ENCODE measurements at places on chromosomes 12 and 14.

GRCh38 chr12:104677441-104678089 is 220.8 kb downstream of the CHST11 start:
- no peak for DNase-seq

DNA sequence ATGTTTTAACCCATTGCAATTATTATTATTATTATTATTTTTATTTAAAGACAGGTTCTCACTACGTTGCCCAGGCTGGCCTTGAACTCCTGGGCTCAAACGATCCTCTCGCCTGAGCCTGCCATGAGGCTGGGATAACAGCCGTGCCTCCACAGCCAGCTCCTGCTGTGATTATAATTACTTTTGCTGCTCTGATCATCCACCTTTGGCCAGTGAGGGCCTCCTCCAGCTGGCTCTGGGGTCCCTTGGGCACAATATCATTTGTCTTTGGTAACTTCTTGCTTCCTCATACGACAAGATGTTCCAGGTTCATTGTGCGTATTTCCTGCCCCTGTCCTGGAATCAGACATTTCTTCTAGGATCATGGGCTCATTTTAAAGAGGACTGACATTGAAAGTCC is 28.4 kb downstream of the LRTM2 start:
- no peak for DNase-seq

- no peak for DNase-seq
These were observed 68.5 kb downstream of the SLC6A12 start for GRCh38 chr12:145369-145960.

GRCh38 chr14:94044476-94045091 is 18.4 kb downstream of the OTUB2 start:
- no peak for DNase-seq

DNA sequence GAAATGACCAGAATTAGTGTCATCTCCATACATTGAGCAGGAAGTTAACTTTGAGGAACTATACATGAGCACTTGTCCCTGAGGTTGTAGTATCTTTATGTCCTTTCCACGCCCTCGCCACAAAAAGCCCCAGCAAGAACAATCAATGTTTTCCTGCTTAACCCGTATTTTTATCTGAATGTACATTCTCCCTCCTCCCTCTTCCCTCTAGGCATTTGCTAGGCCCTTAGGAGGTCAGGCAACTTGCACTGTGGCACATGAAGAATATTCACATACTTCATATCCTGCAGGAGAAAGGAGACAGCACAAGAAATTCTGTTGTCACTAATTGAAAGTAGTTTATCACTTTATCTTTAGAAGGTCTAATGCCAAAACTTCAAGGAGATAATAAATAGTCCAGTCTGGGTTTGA is 18.1 kb upstream of the DUSP6 start:
- DNase-seq = no peak

DNA sequence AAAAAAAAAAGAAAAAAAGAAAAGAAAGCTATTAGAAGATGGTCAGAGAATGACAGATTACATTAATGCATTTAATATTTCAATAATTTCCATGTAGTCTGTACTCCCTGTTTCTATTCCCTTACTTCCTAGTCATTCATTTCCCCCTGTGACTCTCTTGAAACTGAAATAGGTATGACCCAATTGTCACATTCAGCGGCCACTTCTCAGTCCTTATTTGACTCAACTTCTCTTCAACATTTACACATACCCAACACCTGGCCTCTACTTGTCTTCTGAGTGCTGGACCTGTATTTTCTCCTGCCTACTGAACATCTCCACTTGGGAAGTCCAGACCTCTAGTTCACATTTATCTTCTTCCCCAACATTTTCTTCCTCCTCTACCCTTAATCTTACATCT is 7.2 kb downstream of the EEA1 start:
- DNase-seq = no peak

- DNase-seq = no peak
These were observed 28.1 kb upstream of the PRICKLE1 start for GRCh38 chr12:42617622-42618021.

DNA sequence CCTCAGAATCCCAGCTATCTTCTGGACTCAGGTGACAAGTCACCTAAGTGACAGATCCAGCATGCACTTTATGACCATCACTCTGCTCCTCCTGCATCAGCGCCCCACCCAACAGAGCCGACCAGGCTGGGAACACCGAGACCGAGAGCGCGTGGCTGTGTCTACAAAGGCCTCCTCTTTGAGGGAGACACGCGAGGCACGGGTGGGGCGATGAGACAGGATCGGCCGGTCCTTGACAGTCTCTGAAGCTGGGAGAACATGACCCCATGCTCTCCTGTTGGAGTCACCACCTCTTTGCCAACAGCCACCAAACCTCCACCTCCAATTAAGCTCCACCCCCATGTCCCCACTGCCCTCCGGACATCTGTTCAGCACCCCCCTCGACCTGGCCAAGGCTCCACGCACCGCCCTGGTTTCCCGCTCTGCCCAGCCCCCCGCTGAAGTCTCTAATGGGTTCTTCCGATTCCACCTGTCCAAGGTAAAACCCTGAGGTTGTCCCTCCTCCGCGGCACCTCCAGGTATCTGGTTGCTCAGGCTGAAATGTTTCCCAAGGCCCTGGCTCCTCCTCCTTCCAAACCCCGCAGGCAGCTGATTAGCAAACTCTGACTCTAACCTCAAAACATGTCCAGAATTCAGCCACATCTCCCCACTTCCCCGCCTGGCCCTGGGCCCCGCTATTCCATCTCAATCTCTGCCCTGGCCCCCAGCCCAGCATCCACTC is 31.5 kb downstream of the HSP90AA1 start:
- no peak for DNase-seq

DNA sequence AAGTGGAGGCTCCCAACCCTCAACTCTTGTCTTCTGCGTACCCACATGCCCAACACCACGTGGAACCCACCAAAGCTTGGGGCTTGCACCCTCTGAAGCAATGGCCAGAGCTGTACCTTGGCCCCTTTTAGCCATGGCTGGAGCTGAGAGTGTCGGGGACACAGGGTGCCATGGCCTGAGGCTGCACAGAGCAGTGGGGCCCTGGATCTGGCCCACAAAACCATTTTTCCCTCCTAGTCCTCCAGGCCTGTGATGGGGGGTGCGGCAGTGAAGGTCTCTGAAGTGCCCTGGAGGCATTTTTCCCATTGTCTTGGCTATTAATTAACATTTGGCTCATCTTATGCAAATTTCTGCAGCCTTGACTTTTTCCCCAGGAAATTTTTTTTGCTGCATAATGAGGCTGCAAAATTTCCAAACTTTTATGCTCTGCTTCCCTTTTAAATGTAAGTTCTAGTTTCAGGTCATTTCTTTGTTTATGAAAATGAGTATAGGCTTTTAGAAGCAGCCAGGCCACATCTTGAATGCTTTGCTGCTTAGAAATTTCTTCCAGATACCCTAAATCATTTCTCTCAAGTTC is 18.7 kb upstream of the ASPG start:
- no peak for DNase-seq

- no peak for DNase-seq
These were observed 64.0 kb downstream of the PTPN11 start for GRCh38 chr12:112482733-112483132.

GRCh38 chr14:28142400-28143015 is 624.1 kb upstream of the FOXG1 start:
- no peak for DNase-seq

DNA sequence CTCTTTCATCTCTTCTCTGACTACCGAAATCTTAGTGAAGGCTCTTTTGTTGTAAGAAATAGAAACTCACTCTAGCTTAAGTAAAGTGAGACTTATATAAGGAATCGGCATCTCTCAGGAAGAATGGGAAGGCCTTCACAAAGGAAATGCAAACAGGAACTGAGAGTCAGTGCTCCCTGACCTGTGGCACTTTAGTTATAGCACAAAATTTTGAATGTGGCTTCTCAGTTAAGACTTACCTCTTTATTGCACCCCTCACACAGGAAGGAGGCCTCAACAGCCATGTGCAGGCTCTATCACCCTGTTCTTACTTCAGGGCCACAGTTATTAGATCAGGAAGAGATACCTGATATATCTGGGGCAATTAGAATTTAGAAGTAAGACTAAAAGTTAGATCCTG is 224.7 kb upstream of the EGLN3 start:
- no peak for DNase-seq

DNA sequence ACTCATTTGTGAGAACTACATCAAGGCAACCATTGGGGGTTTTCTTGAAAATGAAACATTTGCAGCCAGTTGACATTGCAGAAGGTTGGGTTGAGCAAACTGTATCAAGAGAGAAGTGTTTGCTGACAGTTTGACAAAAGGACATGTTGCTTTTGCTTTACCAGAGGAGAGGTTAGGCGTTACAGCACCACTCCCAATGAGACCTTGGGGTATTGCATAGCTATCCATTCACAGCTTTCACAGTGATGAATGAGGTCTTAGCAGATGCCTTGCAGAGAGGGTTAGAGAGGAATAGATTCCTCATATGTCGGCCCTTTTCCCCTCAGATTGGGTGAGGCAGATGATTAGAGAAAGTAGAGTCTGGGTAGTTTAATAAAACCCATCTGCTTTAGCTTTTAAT is 988.9 kb upstream of the FLRT2 start:
- no peak for DNase-seq

DNA sequence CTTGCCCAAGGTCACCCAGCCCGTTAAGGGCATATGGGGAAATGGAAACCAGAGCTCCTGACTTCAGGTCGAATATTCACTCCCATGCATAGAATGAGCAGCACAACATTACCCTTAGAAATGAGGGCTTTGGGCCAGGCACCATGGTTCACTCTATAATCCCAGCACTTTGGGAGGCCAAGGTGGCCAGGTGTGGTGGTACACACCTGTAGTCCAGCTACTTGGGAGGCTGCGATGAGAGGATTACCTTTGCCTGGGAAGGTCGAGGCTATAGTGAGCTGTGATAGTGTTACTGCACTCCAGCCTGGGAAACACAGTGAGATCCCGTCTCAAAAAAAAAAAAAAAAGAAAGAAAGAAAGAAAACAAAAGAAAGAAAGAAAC is 341.0 kb upstream of the TMPO start:
- no peak for DNase-seq

- DNase-seq = no peak
These were observed 20.6 kb downstream of the CCDC92 start for GRCh38 chr12:123952037-123952436.

DNA sequence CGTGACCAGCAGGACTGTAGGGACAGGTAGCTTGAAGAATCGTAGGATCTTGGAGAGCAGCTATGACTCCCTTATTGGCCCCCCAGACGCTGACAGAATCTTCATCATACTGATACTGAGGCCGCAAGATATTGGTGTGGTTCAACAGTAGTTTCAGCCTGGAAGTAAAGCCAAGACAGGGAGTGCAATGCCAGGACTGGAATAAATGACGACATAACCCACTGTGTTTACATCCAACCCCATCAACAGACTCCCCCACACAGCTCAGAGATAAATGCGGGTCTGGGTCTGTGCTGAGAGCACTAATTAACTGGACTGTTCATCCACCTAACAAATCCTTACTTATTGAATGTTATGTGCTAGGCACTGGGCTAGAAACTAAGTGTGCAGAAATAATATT is 16.6 kb downstream of the NOXRED1 start:
- DNase-seq = no peak

GRCh38 chr12:62876938-62877548 is 57.9 kb downstream of the PPM1H start:
- DNase-seq = no peak

DNA sequence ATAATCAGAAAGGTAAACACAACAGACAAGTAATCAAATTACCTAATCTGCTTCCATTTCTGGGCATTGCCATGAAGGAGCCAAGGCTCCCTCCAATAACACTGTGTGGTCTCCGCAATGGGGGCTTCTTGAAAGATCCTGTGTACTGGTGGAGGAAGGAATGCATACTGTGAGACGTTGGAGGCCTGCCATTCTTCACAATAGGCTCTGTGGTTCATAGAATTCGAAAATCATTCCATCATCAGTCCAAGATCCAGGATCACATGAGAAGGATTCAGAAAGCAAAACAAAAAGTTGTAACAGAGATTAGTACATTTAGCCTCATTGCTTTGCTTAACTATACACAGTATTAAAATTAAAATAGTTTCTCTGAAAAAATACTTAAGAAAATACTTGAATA is 76.3 kb downstream of the CDK17 start:
- no peak for DNase-seq

- no peak for DNase-seq
These were observed 16.5 kb downstream of the GMFB start for GRCh38 chr14:54472315-54472714.

DNA sequence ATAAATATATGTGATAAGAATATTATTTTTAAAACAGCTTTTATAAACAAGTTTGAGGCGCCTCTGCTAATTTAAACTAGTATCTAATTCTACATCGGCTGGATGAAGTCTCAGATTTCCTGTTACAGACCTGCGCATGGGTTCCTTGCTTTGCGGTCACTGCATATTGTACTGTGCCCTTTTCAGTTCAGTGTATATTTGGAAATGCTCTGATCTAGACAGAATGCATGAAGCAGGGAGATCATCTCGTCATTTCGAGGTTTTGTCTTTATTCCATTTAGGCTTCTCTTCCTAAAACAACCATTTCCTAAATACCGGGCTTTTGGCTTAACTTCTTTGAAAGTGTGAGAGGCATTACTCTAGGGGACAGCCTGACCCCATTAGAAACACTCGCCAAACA is 25.6 kb downstream of the CRACR2A start:
- DNase-seq = no peak

- no peak for DNase-seq
These were observed 10.2 kb downstream of the OR6S1 start for GRCh38 chr14:20631023-20631879.

DNA sequence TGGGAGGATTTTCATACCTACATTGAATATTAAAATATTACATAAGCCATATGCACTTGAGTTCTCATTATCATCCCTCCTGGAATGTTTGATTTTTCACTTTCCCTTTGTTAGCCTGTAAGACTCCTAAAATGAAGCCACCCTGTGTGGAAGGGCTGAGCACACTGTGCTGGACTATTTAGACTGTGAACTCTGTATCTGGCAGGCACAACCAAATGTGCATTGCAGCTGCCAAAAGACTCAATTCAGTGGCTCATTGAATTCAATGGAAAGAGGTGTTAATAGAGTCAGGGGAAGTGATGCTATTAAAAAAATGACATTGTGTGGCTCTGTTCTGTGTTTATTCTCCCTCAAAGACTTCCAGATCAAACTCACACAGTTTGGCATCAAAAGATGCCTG is 111.1 kb downstream of the SMOC1 start:
- DNase-seq = no peak

DNA sequence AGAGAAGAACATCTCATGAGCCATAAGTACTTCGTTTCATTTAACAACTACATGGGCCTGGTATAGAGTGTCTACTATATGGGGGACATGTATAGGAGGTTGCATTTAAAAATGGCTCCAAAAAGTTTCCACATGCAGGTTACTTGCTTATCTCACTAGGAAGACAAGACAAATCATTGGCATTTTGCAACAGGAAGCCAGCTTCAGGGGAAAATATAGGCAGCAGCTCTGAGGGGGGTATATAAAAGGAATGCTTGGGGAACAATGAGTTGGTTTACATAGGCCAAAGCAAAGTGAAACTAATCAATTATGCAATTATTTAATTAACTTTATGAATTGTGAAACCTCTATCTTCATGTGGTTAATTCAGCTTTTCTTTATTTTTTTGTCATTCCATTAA is 225.3 kb downstream of the KCNH5 start:
- no peak for DNase-seq

All from smooth muscle cell of the brain vasculature (primary cell).